Heart left ventricle (tissue), 16 donors: ENCODE measurements at places on chromosomes 3 and 15. TPM values are rescaled to one million over a fixed set of nuclear protein-coding genes. Genes with fewer than 3 reads are reported as not detected.

Gene GOLGA6L7
- polyA plus RNA-seq: not detected

Gene ALPK3
- polyA plus RNA-seq: 144 TPM

DNA sequence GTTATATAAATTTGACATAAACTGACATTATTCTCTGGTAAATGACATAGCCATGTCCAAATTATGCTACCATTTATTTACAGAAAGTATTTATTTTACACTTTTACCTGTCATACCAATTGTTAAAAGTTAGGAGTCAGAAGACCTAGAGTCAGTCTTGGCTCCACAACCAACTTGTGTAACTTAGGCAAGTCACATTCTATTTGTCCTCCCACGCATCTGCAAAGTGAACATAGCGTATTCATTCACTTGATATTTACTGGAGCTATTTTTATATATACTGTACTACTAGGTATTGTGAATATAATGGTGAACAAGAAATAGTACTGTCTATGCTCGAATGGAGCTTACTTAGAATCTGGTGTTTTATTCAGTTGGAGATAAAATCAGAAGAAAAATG is 78.7 kb downstream of the ZNF280D start:
- no peak for DNase-seq

Gene ARNT2
- 1.2 TPM for polyA plus RNA-seq

- no peak for DNase-seq
These were observed 159.0 kb upstream of the TSC22D2 start for GRCh38 chr3:150248888-150249681.

DNA sequence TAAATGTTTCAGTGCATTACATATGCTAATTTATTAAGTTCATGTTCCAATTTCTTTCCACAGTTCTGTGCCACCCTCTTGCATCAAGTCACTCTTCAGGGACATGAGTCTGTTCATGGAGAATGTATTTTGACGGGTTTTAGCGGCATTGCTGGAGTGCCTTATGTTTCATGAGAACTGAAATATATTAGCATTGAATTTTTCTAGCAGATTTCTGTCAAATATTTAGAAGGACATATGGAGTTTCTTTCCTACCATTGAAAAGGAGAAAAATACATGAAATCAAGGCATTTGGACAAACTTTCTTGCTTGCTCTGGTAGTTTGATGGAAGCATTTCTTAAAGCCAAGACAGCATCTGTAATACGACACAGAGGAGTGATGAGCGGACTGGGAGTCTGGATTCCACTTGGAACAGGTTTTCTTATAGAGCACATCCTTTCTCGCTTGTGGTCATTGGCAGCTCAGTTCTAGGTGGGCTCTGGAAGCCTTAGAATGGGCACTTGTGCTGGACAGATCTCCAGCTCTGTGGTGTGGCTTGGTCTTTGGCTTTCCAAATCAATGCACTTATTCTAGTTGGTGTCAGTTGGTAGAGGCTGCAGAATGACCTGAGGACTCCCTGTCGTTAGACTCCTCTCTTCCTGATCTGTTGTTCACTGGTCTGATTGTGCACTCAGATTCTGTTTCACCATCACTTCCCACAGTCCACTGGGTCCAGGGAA is 84.6 kb upstream of the EIF1B start:
- DNase-seq: no peak

Gene GPD1L
- polyA plus RNA-seq: 97.4 TPM

- DNase-seq: no peak
These were observed 121.1 kb upstream of the NANOGP8 start for GRCh38 chr15:35206060-35206675.

GRCh38 chr3:106593381-106593780 is 724.6 kb upstream of the CBLB start:
- DNase-seq: no peak

- DNase-seq: no peak
These were observed 1220.6 kb upstream of the CADM2 start for GRCh38 chr3:83738202-83738601.

- DNase-seq: no peak
These were observed 79.7 kb upstream of the C2CD4B start for GRCh38 chr15:62244762-62245161.

Gene ZFYVE19
- polyA plus RNA-seq: 10.5 TPM

- no peak for DNase-seq
These were observed 551 bp downstream of the DNAJC13 start for GRCh38 chr3:132417695-132418411.

DNA sequence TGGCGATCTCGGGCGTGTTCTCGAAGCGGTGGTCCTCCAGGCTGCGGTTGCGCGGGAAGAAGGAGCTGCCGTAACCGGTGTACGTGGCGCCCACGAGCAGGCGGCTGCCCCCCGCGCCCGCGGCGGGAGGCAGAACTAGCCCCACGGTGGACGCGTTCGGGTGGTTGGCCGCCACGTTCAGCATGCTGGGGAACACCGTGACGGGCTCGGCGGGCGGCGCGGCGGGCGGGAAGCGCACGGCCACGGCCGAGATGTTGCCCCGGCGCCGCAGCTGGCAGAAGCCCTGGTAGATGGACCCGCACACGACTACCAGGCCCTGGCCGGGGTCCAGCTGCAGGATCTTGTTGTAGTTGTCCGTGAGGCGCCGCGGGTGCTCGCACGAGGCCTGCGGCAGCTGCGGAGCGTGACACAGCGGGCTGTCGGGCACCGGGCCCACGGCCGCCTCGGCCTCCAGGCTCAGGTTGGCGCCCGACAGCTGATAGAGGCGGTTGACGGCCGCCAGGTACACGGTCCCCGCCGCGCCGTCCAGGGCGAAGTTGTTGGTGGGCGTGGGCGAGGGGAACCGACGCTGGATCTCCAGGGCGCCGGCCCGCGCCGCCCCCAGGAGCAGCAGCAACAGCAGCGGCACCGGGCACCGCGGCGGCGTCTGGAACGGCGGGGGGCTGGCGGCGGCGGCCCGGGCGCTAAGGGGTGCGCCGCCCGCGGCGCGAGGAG is 397 bp downstream of the PLXND1 start:
- DNase-seq: no peak

- DNase-seq: no peak
These were observed 91.3 kb downstream of the PDE8A start for GRCh38 chr15:85072917-85073316.

DNA sequence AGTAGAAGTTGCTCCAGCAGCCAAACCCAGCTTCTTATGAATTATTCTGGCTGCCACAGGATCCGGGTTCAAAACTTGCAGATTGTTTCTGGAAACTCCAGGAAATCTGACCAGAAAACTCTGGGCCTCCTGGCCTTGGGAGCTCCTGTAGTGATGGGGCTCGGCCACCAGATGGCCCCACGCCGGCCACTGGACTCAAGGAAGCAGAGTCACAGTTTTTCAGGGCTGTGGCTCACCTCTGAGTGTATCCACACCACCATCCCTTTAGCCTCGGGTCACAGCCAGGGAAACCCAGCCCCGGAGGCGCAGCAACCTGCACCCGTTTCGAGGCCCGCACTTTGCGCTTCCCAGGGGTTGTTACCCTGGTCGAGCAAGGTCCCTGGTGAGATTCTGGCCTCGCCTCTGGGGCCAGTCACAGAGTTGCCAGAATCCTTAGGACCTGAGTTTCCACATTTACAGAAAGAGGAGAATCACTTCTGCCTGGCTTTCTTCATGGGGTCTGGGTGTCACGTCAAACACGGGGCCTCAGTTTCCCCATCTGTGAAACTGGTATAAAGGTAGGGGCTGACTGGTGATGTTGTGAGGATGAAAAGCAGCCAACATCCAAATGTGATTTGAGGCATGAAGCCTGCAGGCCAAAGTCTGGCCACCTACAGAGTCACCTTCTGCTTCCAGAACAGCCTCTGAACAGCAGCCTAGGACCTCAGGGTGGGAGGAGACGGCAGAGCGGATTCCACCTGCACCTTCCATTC is 53.5 kb upstream of the LCTL start:
- peak; percentile 75 for DNase-seq

- no peak for DNase-seq
These were observed 315.1 kb upstream of the CBLB start for GRCh38 chr3:106183762-106184391.

GRCh38 chr15:89179966-89180875 is 41.2 kb downstream of the RLBP1 start:
- DNase-seq: no peak

DNA sequence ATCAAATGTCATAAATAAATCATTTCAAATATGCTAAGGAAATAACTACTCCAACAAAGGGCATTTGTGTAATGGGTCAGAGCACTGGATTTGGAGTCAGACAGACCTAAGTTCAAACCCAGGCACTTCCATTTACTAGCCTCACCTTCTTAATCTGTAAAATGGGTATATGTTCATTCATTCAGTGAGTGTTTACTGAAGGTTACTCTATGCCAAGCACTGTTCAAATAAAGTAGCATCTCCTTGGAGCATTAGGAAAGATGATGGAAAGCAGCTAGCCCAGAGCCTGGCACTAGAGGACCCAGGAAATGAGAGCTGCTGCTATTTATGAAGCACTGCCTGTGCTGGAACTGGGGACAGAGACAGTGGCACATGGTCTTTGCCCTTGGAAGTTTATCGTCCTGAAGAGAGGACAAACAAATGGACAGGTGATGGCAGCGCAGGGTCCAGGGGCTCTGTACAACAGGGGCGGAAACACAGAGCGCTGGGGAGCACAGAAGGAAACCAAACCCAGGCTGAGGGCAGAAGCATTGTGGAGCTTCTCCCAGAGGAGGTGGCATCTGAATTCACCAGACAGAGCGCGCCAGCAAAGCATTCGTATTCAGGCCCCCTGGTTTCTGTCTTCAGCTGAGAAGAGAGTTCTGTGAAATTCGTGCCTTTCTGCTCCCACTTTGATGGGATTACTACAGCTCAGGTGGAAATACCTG is 19.0 kb downstream of the TM4SF4 start:
- no peak for DNase-seq

DNA sequence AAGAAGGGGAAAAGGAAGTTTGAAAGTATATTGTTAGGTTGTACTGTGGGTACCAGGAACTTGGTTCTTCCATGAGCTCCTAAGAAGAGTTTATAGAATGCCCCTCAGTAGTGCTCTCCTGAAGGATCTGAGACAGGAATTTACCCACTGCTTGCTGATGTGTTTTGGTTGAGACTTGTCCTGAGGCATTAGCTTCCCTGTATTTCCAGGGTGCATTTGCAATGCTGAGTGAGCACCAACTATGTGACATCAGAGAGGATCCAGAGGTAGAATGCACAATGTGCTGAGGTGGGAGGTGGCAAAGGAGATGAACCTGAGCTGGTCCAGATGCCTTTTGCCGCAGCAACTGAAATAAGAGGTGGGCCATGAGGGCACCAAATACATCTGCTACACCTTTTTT is 64.3 kb upstream of the LRRC3B start:
- DNase-seq: no peak

Gene OR5K2
- polyA plus RNA-seq: not detected

- no peak for DNase-seq
These were observed 795 bp downstream of the MCM2 start for GRCh38 chr3:127598841-127599570.

- no peak for DNase-seq
These were observed 17.6 kb upstream of the EPHB3 start for GRCh38 chr3:184543843-184544512.

Gene PLOD2
- polyA plus RNA-seq: 11.8 TPM

- no peak for DNase-seq
These were observed 137.2 kb upstream of the ICE2 start for GRCh38 chr15:60616147-60616546.

DNA sequence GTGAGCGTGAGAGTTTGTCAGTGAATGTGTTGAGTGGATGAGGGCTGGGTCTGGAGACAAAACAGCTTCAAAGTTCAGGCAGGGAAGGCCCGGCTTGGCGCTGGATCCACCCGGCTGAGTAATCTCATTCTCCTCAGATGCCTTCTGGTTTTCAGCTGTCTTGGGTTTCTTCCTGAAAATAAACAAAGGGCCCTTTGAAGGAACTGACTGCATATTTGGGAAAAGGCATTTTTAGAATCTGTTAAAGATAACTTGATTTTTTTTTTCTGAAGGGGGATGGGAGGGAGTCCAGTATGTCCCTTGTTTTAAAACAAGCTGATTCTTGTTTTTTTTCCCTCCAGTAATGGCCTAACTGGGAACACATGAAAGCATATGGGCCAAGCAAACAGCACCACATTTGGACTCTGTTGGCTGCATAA is 86.4 kb downstream of the TIGIT start:
- peak; percentile 80 for DNase-seq

GRCh38 chr15:92205255-92205739 is 188.4 kb upstream of the ST8SIA2 start:
- peak; percentile 34 for DNase-seq

DNA sequence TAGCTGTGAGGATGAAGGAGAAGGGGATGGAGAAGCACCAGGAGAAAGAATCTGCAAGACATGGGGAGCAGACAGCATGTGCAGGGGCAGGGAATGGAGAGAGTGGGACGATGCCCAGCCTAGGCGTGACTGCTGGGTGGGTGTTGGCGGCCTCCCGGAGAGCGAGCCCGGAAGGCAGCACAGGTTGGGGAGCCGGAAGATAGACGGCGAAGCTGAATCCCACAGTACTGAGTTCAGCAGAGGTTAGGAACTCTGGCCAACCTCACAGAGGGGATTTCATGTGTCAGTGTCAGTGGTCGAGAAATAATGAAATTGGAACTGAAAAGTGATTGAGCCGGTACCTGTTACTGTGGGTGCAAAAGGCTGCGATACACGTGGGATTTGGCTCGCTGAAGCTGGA is 55.2 kb downstream of the PXYLP1 start:
- no peak for DNase-seq

- DNase-seq: no peak
These were observed 699.8 kb upstream of the GBE1 start for GRCh38 chr3:82461049-82461889.

- no peak for DNase-seq
These were observed 21.7 kb upstream of the FMN1 start for GRCh38 chr15:33215941-33216872.

GRCh38 chr3:120451272-120451761 is 525 bp upstream of the FSTL1 start:
- DNase-seq: no peak

Gene MYL3
- polyA plus RNA-seq: 12,544 TPM

DNA sequence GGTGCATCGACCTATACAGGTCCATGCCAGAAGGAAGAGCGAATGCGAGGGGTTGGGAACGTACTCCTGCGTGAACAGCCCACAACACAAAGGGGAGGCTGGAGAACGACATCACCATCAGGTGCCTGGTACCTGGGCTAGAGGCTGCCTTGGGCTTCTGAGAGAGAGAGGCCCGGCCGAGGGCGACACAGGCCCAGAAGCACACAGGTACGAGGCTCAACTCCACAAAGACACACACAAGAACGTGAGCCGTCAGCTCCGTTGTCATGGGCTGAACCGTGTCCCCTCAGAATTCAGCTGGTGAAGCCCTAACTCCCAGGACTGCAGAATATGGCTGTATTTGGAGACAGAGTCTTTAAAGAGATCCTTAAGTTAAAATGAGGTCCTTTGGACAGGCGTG is 134.3 kb downstream of the ATP10A start:
- DNase-seq: no peak
